ENCODE measurements at places on chromosomes 3 and 15. TPM values are rescaled to one million over a fixed set of nuclear protein-coding genes. Genes with fewer than 3 reads are reported as not detected.

CIDEC gene
- 17.5 TPM for polyA plus RNA-seq

RLBP1 gene
- polyA plus RNA-seq = not detected

SCN11A gene
- 0.03 TPM for polyA plus RNA-seq

DPPA2 gene
- polyA plus RNA-seq = not detected

SLC7A14 gene
- polyA plus RNA-seq = not detected

ALDH1A3 gene
- 6.3 TPM for polyA plus RNA-seq

FGF7 gene
- polyA plus RNA-seq = 7.7 TPM

- peak; percentile 54 for DNase-seq
These were observed 269.3 kb downstream of the ARPP21 start for GRCh38 chr3:35908366-35909232.

- no peak for DNase-seq
These were observed 697 bp upstream of the RAB5A start for GRCh38 chr3:19945969-19946831.

DNA sequence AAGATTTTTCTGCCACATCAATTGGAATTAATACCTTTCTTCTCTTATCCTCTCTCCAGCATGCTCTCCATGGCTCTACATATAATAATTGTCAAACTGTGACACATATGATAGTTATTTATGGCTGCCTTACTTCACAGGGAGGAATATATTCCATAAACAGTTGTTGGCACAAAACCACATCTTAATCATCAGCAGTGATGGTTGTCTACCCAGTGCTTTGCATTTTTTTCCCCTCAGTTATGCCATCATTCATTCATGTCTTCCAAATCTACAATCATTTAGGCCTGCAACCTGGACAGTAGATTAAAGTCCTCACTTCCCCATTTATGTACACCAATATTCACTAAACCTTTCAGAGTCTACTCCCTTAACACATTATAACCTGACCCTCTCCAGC lies 107.7 kb downstream of the THRB start:
- DNase-seq = no peak

DNA sequence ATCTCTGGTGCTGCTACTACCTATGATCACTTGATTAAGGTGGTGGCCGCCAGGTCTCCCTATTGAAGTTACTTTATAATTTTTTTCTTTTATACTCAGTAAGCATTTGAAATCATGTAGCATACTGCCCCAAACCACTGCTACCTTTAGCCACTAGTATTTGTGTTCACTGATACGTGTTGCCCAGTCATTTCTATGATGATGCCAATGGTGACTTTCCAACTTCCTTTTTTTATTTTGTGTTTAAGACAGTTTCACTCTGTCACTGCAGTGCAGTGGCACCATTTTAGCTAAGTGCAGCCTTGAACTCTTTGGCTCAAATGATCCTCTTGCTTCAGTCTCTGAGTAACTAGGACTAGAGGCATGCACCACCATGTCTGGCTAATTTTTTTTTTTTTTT lies 598.2 kb downstream of the NAALADL2 start:
- DNase-seq = no peak

DNA sequence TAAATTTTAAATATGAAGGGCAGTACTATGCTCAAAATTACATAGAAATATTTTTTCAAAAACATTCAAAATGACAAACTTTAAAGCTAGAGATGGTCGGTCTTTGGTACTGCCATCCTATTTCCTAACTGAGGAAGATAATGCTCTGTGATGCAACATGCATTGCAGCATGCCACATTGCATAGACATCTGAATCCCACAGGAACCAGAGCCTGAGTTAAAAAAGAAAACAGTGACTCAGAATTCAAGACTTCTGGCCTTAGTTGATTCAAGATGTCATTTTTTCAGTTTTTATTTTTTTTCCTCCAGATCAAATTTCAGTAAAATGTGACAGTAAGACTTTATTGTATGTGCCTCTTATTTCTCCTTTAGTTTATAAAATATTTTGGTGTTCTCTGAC lies 33.1 kb downstream of the TP63 start:
- no peak for DNase-seq

- DNase-seq = no peak
These were observed 19.9 kb downstream of the ALDH1L1 start for GRCh38 chr3:126160243-126161210.

DNA sequence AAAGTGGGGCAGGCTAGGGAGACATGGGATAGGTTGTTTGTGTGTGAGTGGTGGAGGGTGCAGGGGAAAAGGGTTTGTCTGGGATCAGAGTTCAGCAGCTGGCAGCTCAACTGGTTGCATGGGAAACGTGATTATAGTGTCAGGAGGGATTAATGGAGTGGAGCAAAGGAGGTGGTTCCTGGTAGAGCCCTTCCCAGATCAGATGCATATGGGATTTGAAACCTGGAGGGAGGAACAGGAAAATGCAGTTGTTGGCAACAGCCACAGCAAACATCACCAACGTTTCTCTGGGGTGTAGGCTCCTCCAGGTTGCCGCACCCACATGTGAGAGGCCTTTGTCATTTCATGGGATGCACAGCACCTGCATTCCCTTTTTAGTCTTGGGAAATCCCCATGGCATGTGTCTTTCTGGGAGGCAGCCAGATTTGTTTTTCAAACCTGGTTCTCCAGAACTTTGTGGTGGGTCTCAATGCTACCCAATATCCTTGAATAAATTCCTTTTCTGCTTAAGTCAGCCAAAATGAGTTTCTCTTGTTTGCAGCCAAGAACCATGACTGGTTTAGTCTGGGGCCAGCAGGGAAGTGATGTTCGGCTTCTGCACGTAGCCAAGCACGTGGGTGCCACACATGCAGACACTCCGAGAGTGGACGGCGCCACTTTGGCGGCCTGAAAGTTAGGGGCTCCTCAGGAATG lies 61.3 kb downstream of the BDH1 start:
- no peak for DNase-seq

GRCh38 chr3:109140318-109140717 lies 3.8 kb downstream of the C3orf85 start:
- DNase-seq = no peak
